Dorsolateral prefrontal cortex (tissue), 122 donors: ENCODE measurements at places on chromosomes 3 and 15. TPM values are rescaled to one million over a fixed set of nuclear protein-coding genes. Genes with fewer than 3 reads are reported as not detected.

NOX5 gene
- total RNA-seq, result 0.31 TPM

CXCR6 gene
- not detected for total RNA-seq

DNA sequence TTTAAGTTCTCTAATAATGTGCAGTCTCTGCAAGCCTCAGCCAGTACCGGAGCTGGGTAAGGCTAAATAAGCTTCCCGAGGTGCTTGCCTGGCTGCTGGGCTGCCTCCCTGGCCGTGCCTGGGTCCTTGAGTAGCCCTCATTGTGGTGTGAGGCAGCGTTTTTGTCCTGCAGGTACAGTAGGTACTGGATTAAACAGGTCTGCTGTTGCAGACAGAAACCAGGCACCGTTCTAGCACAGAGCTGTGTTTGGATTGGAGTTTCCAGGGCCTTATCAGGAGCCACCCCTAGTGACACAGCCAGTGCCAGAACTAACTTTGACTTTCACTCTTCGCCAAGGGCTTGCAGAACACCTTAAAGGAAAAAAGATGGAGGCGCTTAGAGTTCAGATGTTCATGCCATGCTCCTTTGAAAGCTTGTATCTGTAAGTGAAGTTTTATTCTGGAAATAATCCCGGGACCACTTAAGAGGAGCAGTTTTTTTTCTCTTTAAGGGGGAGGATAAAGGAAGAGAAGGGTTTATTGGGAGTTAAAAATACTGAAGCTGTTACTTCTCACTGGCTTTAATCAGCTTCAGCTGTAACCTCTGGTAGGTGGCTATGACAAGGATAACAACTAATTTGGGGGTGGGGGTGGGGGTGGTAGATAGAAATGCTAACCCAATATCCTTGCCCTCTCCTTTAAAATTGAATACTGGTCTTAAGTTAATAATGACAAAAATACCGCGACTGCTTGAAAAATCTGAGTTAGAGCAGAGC lies 126.8 kb downstream of the MITF start:
- DNase-seq, result no peak

GRCh38 chr3:168950622-168951021 lies 712.9 kb downstream of the MECOM start:
- no peak for DNase-seq

DNA sequence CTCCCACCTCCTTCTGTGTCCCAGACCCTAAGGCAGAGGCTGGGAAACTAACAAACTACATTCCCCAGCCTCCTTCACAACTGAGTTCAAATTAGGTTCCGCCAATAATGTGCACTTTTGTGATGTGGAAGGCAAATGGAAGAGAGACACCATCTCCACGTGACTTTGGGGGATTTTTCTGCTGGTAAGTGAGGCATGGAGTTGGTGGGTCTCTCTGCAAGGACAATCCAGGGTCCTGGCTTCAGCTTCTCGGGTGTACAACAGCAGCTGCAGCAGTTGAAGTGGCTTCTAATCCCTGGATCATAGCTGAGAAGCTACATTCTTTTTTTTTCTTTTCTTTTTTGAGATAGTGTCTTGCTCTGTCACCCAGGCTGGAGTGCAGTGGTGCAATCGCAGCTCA lies 58.9 kb upstream of the GATA2 start:
- DNase-seq, result no peak

- DNase-seq, result no peak
Observed at GRCh38 chr3:170848292-170848917, 21.6 kb downstream of the RPL22L1 start.

DNA sequence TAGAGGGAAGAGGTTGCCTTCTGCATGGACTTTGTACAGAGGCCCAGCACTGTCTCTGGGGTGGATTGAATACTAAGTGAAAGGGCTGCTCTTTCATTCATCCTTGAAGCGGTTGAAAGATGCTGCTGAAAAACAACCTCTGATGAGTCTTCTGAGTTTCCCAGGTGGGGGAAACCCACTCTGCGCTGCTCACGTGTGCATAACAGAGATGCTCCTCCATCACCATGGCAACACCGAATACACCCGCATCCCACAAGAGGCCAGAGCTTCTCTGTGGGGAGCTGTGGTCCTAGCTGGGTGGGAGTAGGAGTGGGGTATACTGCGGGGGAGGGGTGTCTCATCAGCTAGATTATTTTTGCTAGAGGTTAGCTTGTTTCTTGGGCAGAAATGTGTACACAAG lies 6.1 kb upstream of the SYN2 start:
- DNase-seq, result no peak

GRCh38 chr3:46574243-46574646 lies 8.1 kb upstream of the LRRC2 start:
- no peak for DNase-seq

DNA sequence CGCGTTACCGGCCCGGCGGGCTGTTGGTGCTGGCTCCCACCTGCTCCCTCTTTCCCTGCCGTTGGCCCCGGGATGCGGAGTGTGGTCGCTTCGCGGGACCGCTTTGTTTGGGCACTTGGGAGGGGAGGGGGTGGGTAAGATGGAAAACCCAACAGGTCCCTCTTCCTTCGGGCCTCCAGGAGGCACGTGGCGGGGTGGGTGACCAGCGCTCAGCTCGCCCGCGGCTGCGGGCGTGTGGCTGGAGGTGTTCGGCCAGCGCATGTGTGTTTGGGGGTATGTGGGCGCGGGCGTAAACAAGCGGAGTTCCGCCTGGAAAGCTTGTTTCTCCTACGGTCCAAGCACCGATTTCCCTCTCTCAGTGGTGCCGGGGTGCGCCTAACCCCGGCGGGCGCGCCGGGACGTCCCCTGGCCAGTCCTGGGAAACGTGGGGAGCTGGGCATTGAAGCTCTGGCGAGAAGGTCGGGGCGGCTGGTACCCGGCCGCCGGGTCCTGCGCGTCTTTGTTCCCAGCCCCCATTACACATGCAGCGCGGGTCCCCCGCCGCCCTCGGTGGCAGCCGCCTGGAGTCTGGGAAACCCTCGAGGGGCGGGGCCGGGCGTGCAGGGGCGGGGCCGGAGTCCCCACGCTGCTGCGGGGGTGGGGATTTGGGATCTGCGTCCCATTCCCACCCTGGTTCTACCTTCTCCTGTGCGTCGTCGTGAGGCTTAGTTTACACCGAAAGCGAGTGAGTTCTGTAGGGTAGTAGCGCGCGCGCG lies 1.4 kb downstream of the ACVR2B start:
- DNase-seq, result peak; percentile 77

- no peak for DNase-seq
Observed at GRCh38 chr15:85972805-85973540, 106.7 kb upstream of the AGBL1 start.

DNA sequence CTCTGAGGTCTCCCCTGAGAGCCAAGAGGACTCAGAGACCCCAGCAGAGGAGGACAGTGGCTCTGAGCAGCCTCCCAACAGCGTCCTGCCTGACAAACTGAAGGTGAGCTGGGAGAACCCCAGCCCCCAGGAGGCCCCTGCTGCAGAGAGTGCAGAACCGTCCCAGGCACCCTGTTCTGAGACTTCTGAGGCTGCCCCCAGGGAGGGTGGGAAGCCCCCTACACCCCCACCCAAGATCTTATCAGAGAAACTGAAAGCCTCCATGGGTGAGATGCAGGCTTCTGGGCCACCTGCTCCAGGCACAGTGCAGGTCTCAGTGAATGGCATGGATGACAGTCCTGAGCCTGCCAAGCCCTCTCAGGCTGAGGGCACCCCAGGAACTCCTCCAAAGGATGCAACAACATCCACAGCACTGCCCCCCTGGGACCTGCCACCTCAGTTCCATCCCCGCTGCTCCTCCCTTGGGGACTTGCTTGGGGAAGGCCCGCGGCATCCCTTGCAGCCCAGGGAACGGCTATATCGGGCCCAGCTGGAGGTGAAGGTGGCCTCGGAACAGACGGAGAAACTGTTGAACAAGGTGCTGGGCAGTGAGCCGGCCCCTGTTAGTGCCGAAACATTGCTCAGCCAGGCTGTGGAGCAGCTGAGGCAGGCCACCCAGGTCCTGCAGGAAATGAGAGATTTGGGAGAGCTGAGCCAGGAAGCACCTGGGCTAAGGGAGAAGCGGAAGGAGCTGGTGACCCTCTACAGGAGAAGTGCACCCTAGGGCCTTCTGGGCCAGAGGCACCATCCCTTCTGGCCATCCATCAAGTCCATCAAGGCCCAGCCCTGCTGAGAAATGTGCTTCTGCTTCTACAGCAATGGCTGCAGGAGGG lies 23.6 kb downstream of the PLEKHO2 start:
- DNase-seq, result no peak

DNA sequence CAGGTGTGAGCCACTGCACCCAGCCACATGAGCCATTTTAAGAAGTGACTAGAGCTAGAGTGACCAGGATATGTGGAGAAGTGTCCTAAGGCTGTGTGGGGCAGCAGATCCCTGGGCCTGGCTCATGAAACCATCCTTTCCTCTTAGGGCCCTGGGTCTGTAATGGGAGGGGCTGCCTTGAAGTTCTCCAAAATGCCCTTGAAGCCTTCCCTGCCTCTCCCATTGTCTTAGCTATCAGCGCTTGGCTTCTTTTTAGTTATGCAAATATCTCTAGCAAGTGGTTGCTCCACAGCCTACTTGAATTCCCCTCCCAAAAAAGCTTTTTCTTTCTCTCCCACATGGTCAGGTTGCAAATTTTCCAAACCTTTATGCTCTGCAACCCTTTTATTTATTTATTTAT lies 112.4 kb upstream of the SPATA16 start:
- DNase-seq, result no peak

GRCh38 chr3:106206613-106207012 lies 337.8 kb upstream of the CBLB start:
- DNase-seq, result no peak
